EL (cell line): ENCODE measurements at places on chromosomes 16 and 17.

DNA sequence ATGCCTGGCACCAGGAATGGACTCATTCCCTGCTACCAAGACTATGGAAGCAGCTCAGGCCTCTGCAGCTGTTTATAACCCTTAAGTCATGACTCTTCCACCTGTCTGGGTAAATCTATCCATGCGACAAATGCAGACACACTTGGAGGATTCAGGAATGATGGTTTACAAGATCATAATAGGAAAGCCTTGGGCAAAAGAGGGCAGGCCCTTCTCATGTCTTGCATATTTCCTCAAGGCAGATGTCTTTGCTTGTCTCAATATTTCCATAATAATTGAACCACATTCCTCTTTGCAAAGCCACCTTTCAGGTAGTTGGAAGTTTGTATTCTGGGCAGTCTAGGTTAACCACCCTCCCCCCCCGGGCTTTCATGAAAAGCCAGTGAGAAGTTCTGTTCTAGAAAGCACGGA is 884 bp upstream of the JPT1 start:
- DNase-seq = no peak

- peak; percentile 57 for DNase-seq
Observed at GRCh38 chr17:27430882-27431491, 25.3 kb upstream of the KSR1 start.

DNA sequence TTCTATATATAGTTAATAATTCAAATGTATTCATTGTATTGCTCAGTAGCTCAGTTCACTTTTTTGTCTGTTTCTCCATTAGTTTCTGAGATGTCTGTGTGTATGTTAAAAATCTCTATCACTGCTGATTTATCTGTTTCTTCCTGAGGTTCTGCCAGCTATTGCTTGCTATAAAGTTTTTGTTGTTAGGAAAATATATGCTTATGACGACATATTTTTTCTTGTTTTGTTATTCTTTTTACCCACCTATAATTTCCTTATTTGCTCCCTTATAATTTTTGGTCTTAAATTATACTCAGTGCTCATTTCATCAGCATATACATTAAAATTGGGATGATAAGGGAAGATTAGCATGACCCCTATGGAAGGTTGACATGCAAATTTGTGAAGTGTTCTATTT is 200.6 kb downstream of the GSG1L start:
- no peak for DNase-seq

GRCh38 chr17:6297960-6298359 is 137.0 kb downstream of the AIPL1 start:
- DNase-seq = no peak

DNA sequence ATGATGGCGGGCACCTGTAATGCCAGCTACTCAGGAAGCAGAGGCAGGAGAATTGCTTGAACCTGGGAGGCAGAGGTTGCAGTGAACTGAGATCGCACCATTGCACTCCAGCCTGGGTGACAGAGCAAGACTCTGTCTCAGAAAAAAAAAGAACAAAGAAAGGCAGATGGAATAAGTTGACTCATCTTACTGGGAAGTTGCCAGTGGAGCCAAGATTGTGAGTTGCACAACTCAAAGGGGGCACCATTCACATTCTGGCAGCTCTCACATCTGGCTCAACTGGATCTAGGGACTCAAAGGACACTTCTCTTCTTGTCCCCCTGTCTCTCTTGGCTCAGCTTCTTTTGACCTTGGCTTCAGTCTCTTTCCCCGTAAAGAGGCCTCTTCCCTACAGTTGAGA is 53.7 kb upstream of the ETV4 start:
- DNase-seq = peak; percentile 86

- no peak for DNase-seq
Observed at GRCh38 chr17:64632194-64632593, 29.9 kb downstream of the SMURF2 start.

GRCh38 chr17:74012465-74012864 is 191.0 kb upstream of the RPL38 start:
- DNase-seq = no peak

DNA sequence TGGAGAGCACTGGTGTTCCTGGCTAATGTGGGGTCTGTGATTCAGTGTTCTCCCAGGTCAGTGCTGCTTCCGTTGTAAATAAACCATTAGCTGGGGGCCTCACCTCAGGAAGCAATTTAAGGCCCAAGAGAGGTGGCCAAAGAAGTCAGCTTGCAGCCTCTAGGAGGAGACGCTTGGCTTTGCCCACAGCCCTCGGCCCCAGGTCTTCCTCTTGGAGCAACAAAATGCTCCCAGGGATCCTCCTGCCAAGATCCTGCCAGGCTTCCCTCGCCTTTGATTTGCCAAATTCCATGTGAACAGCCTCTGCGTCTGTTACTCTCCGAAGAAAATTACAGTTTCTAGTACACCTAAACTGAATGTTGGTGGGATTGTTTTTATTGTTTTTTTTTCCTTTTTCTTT is 62.4 kb upstream of the TBX2 start:
- no peak for DNase-seq

DNA sequence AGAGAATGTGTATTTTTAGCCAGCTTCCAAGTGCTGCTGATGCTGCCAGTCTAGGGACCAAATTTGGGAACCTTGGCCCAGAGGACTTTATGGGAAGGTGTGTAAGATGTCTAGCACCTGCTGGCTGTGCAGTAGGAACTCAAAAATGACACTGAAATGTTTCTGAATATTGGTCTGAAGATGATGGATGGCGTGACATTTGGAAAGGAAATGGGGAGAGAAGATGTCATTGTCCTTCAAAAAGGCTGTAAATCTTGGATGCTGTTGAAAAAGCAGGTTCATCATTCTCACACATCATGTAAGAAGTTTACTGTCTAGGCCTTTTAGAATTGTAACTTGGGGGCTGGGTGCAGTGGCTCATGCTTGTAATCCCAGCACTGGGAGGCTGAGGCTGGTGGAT is 6.7 kb downstream of the EPN2 start:
- DNase-seq = no peak

GRCh38 chr16:25014500-25015147 is 545 bp downstream of the ARHGAP17 start:
- DNase-seq = peak; percentile 60

- DNase-seq = no peak
Observed at GRCh38 chr16:89090182-89090630, 3.4 kb upstream of the ACSF3 start.

DNA sequence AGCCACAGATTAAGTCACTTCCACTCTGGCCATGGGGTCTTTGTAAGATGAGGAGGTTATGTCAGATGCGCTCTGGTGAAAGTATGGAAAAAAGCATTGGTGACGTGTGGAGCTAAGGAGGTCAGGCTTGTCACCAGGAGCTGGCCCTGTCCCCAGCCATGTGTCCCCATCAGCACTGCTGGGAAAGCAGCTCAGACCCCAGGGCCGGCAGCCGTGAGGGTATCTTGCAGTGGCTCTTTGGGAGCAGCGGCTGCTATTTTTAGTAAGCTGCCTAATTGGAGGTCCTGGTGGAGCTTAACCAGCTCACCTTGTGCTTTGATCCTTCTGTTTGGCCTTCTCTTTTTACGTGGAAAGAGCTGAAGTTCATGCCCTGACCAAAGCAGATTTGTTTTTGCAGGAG is 60.9 kb downstream of the MPRIP start:
- DNase-seq = no peak

- no peak for DNase-seq
Observed at GRCh38 chr17:14454746-14455145, 153.9 kb downstream of the HS3ST3B1 start.
